Endothelial cell (in vitro differentiated cells): ENCODE measurements at places on chromosomes 5 and 9.
A peak's percentile ranks its signal among the peaks of the same experiment; 100 is the strongest.

DNA sequence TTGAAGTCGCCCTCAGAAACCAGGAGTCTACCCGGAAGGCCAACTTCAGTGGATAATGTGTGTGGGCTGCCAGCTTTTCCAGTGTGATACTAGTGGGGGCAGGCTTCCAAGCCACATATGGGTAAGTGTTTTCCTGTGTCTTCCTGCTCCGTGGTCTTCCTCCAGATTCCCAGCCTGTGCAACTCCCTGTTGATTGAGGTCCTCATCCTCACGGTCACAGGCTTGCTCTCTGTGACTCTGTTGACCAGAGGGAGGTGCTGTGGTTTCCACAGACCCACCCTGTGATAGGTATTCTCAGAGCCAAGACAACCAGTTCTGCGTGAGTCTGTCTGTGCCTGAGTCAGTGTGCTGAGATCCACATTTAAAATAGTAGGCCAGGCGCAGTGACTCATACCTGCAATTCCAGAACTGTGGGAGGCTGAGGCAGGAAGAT, 388.0 kb upstream of the IRX2 start:
- no peak for DNase-seq

DNA sequence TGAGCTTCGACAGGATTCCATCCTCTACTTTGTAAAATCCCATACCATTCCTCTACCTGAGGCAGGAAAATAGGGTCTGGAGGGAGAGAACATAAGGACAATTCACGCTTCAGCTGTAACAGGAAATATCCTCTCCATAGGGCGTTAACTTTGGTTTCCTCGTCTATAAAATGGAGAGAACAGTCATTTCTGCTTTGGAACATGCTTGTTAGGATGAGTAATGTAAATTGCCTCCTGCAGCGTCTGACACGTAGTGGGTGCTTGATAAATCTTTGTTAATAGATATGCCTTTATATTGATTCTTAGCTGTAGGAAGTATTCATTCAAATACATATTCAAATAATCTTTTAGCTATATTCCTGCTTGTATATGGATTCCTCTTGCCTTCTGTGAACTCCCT, 711 bp upstream of the SUB1 start:
- DNase-seq: no peak

DNA sequence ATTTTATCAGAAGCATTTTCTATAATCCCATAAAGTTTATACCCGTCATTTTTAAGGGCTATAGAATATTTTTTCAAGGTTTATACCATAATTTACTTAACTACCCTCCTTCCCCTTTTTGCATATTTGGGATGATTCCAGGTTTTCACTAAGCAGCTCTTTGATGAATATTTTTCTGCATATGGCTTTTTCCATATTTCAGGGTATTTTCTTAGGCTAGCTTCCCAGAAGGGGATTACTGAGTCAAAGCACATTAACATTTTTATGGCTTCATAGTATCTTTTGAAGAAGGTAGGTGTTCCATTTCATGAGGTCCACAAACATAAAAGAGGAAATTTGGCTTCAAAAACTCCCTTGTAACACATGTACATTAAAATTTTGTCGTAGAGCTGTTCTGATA, 14.6 kb upstream of the COL15A1 start:
- DNase-seq: no peak

DNA sequence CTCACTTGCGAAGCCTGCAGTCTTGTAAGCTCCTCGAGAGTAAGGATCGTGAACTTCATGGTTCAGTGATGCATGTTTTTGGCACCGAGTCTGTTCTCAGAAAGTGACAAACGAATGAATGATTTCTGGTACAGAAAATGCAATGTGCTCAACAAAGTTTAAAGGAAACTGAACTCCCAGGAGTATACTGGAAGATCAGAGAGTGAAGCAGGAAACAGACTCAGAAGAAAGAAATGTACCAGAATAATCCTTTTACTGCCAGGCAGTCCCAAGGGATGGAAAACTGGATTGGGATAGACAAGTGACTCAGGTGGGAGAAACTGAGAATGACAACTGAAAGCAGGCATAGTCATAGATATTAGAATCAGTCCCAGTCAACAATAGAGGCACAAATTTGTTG, 420.6 kb downstream of the CTNND2 start:
- DNase-seq: no peak

- DNase-seq: no peak
Measured at GRCh38 chr5:36669015-36669651, 62.7 kb downstream of the SLC1A3 start.

DNA sequence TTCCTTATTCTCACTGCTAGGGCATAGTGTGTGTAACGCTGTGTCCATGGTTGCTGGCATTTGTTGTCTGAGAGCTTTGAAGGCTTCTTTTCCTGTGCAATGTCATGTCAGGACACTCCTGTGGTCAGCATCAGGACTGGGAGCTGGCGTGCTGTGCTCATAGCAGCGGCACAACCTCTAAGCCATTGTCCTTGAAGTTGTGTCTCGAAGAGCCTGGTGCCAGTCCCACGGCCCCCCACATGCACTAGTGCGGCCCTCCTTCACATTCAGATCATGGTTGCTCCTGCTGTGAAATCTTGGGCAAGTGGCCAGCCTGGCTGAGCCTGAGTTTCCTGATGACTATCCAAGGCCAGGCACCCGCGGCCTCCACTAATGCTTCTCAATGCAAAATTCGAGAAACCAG, 32.4 kb downstream of the PDZD2 start:
- no peak for DNase-seq

DNA sequence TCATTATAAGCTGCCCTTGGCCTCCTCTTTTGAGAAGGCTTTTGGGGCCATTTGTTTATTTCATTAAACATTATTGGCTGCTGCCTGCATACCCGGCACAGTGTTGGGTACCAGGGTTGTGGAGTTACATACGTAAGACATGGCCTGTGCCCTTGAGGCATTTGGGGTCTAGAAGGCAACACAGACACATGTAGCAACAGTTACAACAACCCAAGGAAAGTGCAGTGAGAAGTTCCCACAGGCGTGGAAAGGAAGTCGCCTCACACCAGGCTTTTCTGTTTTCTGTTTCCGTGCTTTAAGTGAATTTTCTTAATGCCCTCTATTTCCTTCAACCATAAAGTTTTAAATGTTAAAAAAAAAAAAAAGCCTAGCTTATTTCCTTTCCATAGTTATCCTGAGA, 47.4 kb downstream of the GALNT10 start:
- DNase-seq: no peak

DNA sequence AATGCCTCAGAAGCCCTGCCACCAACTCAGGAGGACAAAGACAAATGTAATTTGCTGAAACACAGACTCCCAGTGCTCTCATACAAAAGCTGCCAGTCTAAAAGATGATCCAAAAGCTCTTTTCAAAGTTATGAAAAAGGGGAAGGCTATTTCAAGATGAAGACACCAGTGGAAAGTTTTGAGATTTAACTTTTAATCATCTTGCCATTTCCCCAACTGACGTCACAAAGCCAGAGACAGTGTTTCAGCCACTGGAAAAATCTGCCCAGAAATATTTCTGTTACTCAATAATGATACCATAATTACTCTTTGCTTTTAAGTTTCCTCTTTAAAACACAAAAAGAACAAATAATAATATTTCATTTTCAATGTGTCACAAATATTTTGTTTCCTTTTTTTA, 20.9 kb downstream of the ENG start:
- no peak for DNase-seq

- no peak for DNase-seq
Measured at GRCh38 chr9:127015921-127016512, 101.4 kb downstream of the RALGPS1 start.

- DNase-seq: peak; percentile 37
Measured at GRCh38 chr5:38831909-38832308, 13.9 kb upstream of the OSMR start.

DNA sequence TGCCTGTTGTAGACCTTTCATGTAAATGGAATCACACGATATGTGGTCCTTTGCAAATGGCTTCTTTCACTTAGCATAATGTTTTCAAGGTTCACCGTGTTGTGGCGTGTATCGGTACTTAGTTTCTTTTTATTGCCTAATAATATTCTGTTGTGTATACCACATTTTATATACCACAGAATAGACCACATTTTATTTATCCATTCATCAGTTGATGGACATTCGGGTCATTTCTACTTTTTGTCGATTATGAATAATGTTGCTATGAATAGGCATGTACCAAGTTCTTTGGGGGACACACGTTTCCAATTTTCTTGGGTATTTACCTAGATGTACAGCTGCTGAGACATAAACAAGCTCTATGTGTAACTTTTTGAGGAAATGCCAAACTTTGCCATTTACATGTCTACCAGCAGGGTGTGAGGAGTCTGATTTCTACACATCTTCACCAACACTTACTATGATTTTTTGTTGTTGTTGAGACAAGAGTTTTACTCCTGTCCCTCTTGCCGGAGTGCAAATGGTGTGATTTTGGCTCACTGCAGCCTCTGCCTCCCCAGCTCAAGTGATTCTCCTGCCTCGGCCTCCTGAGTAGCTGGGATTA, 144.7 kb downstream of the RGS3 start:
- no peak for DNase-seq

- no peak for DNase-seq
Measured at GRCh38 chr5:59605915-59606314, 287.6 kb downstream of the PDE4D start.

DNA sequence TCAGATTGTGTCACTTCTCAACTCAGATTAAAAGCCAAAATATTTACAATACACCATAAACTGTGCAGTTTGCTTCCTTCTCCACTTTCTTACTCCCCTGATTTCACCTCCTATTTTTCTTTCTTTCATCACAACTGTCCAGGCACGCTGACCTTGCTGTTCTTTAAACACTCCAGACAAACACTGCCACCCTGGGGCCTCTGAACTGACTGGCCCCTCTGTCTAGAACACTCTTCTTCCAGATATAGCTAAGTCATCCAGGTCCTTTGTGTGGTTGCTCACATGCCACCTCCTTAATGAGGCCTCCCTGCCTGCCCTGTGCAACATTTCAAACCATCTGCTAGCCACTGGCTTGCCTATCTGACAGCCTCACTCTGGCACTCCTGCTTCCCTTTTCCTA, 46.6 kb downstream of the ATG10 start:
- no peak for DNase-seq

DNA sequence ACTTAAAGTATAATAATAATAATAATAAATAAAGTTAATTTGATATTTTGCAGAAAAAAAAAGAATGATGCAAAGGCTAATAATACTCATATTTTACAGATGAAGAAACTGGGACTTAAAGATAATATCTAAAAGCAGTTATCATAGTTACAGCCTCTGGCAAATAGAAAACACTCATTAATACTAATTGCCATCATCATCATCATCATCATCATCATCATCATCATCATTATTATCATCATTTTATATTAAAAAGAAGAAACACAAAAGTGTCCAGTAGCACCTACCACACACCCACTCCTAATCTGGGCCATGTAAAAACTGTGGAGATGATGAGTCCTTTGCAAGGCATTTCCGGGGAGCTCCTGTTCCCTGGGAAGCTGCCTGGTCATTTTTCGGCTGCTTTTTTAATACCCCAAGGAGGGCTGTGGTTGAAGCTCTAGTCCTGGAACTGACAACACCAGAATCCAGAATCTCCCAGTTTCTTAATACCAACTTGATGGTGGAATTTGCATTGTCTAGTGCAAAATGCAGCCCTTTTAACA, 70.8 kb downstream of the HTR4 start:
- DNase-seq: no peak

- no peak for DNase-seq
Measured at GRCh38 chr5:74651710-74652109, 11.2 kb upstream of the ENC1 start.

DNA sequence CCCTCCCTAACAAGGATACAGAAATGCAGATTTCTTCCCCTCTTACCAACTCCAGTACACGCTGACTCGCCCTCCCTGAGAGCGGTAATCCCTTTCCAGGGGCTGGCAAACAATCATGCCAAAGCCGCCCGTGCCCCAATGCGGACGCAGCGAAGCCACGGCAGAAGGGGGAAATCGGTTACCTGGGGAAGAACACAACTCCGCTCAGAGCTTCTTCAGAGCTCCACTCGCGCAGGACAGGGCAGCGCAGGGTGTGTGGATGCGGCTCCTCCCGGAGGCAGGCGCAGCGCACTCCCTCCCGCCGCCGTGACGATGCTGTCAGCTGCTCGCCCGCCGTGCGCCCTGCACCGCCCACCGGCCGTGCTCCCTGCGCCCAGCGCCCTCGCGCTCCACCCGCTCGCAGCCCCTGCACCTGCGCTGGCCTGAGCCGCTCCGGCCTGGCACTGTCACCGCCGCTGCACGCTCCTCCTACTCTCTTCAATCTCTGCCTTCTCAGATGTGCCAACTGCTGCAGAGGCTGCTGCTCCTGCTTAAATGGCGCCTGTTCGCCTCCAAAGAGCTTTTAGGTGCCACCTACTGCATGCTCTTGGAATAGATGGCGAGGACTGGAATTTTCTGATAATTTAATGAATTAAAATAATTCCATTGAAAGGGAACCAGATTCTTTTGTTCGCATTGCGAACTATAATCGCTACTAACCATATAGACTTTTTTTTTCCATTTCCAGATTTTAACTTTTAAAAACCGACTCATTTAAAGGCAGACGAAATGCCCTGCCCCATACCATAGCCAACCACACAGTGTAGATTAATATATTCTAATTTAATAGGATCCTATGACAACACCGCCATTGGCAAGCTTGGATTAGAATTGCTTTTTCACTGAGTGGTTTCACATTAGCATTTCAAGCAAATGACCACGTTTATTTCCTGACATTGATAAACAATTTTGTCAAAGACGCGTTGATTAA, at the start of gene DIRAS2:
Gene DIRAS2 (minus strand): TSS at position 255 of the 970 bp plus-strand sequence. CDS start 28,997 bp downstream, outside the sequence.
- peak; percentile 60 for DNase-seq

DNA sequence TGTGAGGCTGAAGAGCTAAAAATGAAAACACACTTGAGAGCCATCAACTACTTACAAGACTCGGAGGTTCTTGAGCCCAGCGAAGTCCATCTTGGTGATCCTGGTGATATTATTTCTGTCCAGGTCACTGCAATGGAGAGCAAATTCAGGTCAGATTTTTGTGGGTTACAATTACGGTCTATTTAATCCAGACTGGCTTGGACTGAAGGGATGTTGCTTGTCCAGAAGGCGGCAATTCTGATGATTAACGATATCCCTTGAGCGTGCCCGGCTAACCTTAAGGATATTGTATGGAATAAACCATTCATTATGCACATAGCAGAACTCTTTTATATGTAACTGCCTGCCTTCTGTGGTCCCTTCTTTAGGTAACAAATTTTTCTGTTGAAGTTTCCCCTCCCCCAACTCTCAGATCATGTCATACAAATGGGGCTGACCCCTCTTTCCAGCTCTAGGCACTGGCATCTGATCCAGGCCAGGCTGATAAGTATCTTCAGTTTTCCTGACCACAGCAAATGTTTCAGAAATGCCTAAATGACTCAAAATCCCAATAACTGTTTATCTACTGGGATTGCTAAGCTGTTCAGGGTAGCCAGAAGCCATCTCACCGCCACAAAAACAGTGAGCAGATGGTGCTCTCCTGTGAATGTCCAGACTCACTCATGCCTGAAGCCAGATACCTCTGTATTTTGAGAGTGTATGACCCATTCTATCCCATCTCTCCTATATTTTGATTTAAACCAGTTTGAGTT, 49.4 kb downstream of the SLIT3 start:
- no peak for DNase-seq

DNA sequence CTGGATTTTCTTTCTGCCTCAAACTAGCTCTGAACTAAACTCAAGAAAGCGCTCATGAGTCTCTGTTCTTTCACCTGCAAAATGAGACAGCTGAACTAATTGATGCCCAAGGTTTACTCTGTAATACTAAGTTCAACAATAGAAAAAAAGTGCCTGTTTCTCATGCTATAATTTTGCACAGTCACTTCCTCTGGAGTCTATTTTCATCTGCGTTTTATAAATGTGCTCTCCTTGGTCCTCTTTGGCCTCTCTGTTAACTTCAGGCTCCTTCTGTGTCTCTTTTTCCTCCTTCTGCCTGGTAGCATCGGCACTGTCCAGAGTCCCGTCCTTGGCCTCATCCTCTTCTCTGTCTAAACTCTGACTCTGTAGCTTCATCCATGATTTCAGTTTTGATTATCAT, 311.9 kb upstream of the TLE4 start:
- no peak for DNase-seq

GRCh38 chr5:111070272-111071134, 1.0 kb upstream of the TSLP start:
- peak; percentile 50 for DNase-seq
